Pulmonary artery endothelial cell (primary cell): ENCODE measurements at places on chromosomes 16 and 17. TPM values are rescaled to one million over a fixed set of nuclear protein-coding genes. Genes with fewer than 3 reads are reported as not detected.

SLC5A11 gene
- not detected in 2 replicates for total RNA-seq

CSNK1D gene
- 58.5 and 58.9 TPM in 2 replicates for total RNA-seq

TNFRSF13B gene
- not detected in 2 replicates for total RNA-seq

PKMYT1 gene
- 4.6 and 8.2 TPM in 2 replicates for total RNA-seq

HIGD1B gene
- total RNA-seq: not detected in 2 replicates

ST6GALNAC2 gene
- 0.66 and 1.7 TPM in 2 replicates for total RNA-seq

CNTNAP4 gene
- not detected in 2 replicates for total RNA-seq
